Hematopoietic multipotent progenitor cell treated with erythropoietin and hydrocortisone succinate and interleukin-3 and kit ligand, for 6 days (in vitro differentiated cells): ENCODE measurements at places on chromosomes 13 and 19.
A peak's percentile ranks its signal among the peaks of the same experiment; 100 is the strongest.

- DNase-seq, result no peak
Measured at GRCh38 chr13:87907202-87907601, 236.0 kb downstream of the SLITRK5 start.

GRCh38 chr13:23752111-23753001 lies 136.8 kb downstream of the MIPEP start:
- no peak for DNase-seq

DNA sequence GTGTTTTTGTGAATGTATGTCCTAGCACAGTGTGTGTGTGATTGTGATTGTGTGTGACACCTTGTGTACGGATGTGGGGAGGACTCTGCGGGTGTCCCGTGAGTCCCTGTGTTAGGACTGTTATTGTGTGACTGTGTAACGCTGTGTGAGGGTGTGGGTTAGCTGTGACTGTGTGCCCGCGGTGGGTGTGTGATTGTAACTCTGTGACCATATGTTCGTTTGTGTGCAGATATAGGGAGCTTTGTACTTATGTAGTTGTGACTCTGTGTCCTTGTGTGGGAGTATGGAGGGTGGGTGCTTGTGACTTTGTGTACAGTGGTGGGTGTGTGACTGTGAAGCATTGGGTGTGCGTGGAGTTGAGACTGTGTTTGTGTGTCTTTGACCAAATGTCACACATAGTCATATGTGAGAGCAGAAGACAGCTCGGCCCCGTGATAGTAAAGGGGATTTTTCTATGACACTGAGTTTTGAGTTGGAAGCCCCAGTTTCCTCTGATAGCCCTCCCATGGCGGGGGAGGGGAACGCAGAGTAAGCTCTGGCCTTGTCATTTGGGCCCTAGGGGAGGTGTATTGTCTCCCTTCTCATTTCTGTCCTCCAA lies 949 bp upstream of the ZNF260 start:
- DNase-seq, result peak; percentile 34

DNA sequence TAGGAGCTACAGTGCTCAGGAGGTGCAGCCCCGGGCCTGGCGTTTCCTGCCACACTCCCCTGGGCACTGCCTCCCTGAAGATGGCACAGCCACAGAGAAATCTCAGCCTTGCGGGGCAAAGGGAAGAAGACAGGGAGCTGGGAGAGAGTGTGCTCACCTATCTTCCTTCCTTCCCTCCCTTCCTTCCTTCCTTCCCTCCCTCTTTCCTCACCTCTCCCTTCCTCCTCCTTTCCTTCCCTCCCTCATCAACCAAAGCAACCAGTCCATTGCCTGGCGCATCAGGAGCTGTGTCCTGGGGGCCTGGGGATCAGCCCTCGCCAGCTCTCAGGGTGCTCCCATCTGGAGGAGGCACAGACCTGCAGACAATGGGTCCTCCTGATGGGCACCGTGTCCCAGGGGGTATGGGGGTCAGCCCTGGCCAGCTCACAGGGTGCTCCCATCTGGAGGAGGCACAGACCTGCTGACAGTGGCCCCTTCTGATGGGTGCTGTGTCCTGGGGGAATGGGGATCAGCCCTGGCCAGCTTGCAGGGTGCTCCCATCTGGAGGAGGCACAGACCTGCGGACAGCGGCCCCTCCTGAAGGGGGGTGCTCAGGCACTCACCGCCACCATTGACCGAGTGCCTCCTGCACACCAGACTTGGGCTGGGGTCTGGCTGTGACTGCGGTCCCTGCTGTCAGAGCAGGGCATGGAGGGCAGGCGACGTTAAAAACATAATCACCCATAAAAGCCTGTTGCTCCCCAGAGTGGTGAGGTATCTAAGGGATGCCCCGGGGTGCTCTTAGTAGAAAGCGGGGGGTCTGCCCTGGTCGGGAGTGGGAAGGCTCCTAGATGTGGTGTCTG lies 120.2 kb downstream of the URI1 start:
- no peak for DNase-seq

DNA sequence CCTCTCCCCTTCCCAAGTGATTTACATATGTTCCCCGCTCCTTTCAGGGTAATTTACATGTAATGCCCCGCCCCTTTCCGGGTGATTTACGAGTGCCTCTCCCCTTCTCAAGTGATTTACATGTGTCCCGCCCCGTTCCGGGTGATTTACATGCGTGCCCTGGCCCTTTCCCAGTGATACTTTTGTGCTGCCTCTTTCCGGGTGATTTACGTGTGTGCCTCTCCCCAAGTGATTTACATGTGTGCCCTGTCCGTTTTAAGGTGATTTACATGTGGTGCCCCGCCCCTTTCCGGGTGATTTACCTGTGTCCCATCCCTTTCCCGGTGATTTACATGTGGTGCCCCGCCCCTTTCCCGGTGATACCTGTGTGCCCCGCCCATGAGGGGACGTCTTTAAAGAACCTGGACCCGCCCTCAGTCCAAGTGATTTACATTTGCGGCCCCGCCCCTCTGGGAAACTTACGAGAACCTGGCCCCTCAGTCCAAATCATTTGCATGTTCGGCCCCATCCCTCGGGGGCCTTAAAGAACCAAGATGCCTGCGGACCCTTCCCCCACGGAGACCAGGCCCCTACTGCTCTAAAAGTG lies 559 bp upstream of the LENG9 start:
- peak; percentile 96 for DNase-seq

- no peak for DNase-seq
Measured at GRCh38 chr13:32265726-32266125, 49.4 kb downstream of the ZAR1L start.

DNA sequence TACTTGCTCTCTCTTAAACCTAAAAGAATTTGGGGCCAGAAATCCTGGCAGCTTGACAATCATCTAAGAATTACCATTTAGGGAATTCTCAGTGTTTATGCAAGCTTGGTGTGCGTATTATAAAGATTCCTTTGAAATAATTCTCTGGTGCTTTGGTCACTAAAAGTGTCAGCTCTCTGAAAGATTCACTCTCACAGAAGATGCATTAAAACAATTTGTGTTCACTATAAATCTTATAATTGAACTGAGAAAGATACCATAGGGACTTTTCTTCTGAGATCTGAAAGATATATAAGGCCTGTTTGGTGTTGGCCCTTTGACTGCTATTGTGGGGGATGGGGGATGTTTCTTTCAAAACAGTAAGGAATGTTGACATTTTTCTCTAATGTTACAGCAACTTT lies 27.3 kb downstream of the EPSTI1 start:
- DNase-seq, result no peak
